ENCODE measurements at places on chromosomes 7 and 10. TPM values are rescaled to one million over a fixed set of nuclear protein-coding genes. Genes with fewer than 3 reads are reported as not detected.

DNA sequence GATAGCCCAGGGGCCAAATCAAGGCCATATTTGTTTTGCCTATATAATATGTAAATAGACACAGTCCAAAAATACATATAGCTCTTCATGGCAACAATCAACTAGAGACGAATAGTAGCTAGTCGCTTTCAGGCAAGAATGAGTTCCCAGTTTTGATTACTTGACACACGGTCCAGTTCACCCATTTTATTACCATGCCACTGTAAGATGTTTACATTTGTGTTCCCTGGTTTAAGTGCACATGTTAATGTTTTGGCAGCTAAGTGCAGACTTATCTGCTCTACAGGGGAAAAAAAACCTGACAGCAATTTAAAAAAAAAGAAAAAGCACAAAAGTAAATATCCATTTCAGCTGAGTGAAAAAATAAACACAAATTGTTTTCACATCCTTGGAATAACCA lies 213.1 kb downstream of the TPK1 start:
- no peak for DNase-seq

DNA sequence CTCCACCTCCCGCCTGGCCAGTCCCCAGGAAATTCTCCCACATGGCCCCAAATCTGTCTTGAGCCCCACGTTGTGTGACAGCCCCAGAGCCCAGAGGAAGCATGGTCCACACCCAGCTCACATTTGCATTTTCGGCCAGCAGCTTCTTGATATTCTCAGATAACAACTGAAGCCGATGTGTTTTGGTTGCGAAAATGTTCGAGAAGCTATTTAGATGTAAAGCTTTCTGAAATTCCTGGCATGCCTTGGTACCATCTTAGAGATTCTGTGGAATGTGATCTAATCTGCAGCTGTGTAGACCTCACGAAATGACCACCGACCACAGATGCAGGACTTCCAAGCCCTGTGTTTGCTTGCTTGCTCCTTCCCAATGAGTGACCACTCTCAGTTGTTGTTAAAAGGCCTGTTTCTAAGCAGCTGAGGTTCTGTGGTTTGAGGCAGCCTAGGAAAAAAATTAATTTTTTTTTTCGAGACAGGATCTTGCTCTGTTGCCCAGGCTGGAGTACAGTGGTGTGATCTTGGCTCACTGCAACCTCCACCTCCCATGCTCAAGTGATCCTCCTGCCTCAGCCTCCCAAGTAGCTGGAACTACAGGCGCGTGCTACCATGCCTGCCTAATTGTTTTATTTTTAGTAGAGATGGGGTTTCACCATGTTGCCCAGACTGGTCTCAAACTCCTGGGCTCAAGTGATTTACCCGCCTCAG lies 8.8 kb downstream of the SLC4A2 start:
- DNase-seq: no peak

GRCh38 chr7:97430006-97430405 lies 301.9 kb upstream of the TAC1 start:
- no peak for DNase-seq

DNA sequence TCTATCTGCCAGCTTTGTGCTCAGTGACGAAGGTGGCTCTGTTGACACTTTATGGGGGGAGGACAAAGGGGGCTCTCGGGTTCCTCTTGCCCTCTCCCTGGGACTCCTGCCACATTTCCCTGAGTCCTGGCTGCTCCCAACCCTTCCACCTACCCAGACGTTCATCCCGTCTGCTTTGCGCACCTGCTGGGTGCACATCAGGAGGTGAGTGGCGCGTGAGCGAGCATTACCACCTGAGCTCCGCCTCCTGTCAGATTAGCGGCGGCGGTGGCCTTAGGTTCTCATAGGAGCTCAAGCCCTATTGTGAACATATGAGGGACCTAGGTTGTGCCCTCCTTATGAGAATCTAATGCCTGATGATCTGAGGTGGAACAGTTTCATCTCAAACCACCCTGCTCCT lies 137.2 kb downstream of the DYNC2I1 start:
- DNase-seq: no peak

- no peak for DNase-seq
Observed at GRCh38 chr10:29285624-29286051, 3.2 kb upstream of the LYZL1 start.

KCNH2 gene
- total RNA-seq: 0.21 TPM

DNA sequence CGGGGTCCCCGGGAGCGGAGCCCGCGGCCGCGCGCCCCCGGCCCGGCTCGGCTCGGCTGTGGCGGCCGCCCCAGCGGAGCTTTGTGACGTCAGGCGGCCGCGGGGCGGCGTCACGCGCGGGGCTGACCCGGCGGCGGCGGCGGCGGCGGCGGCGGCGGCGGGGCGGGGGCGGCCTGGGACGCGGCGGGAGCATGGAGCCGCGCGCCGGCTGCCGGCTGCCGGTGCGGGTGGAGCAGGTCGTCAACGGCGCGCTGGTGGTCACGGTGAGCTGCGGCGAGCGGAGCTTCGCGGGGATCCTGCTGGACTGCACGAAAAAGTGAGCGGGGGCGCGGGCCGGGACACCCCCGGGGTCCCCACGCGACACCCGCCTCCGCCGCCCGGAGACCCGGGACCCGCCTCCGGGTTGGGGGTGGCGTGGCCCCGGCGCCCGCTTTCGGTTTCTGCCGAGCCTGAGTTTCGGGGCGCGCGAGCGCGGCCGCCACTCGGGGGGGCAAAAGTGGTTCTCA lies at the start of gene PWWP2B:
PWWP2B (plus strand) TSS at position 165 of the 506 bp plus-strand sequence; CDS start at position 192, 27 bp downstream.
- DNase-seq: no peak

- no peak for DNase-seq
Observed at GRCh38 chr7:36965625-36966024, 241.3 kb upstream of the AOAH start.

GRCh38 chr7:139767561-139767982 lies 10.2 kb downstream of the HIPK2 start:
- no peak for DNase-seq

LRMDA gene
- total RNA-seq: 1.3 TPM

- no peak for DNase-seq
Observed at GRCh38 chr10:28295336-28295735, 7.5 kb downstream of the MPP7 start.

- no peak for DNase-seq
Observed at GRCh38 chr7:127789031-127789430, 137.0 kb downstream of the SND1 start.

MET gene
- total RNA-seq: 15.8 TPM

DNA sequence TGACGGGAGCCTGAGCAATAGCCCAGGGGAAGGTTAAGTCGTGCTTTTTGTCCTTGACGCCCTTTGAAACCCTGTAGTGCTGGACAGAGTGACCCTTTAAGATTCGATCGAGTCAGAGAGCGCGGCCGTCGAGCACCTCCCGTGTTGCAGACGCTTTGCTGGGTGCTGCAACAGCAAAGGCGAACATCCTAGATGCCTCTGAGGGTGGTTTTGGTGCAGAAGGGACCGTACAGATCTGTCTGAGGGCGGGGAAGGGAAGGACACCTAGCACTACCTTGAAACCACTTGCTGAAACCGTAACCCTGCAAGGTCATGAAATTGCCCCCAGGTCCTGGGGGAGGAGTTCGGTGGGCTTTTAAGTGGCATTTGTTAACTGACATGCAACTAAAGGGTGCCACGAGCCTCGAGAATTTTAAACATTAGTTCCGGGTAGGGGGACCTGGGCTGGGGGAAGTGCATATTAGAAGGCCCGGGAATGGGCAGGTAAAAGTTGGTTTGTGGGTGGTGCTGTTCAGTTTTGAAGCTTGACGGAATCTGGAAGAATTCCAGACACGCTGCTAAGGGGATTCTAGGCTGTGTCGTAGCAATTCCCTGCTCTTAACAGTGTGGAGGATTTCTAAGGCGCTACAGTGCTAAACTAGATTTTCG lies 786 bp downstream of the ATP5F1C start:
- no peak for DNase-seq

- DNase-seq: no peak
Observed at GRCh38 chr7:107593025-107593410, 13.0 kb downstream of the BCAP29 start.

OR2A1 gene
- total RNA-seq: 0.84 TPM

DNA sequence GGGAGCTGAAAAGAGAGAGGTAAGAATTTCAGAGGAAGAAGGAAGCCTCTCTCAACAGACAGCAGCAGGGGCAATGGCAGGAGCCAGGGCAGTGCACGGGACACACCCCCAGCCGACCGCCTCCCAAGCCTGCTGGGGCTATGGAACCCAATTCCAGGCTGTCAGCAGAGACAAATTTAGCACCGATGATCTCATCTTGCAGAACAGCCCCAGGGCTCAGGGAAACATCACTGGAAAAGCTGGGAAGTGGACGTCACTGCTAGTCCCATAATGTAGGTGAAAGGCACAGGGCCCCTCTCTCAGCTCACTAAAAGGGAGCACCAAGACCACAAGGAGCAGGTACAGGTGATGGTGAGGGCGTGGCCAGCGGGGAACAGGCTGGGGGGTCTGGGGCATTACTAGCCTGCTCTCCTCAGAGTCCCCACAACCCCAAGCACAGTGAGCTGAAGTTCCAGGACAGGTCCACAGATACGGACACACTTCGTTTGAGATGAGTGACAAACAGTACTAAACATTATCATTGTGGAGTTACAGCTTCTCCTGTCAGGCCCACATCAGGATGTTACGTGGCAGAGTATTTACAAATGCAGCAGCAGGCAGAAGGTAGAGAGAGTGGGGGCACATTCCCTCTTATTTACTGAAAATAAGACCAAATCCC lies 103.7 kb downstream of the PLXNA4 start:
- peak; percentile 89 for DNase-seq

DNA sequence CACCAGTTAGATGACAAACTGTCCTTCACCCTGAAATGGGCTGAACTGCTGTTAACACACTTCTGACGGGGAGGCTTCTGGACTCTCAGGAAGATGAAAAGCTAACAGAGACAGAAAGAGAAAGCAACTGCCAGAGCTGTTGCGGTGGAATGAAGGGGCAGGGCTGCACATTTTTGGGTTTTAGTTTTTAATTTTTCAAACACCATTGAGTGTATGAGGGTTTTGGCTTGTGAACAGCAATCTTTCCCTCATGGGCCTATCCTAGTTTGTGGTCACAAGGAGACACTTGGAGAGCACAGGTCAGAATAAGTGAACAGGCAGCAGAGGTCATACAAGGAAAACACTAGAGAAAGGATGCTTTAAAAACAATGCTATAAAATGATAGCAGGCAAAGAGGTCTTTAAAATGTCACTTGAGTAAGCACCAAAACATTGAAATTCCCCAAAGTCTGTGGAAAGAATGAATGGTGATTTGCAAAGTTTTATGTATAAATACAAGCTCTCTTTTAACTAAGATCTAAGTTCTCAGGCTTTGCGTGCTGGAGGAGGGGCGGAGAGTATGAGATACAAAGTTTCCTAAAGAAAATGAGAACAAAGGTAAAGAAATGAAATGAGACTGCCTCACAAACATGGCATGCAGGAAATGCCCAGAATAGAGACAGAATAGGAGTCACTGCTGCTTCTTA lies 101.4 kb upstream of the GLI3 start:
- no peak for DNase-seq

GRCh38 chr10:6788231-6788630 lies 208.2 kb upstream of the PRKCQ start:
- DNase-seq: no peak
